DMS 273 treated with DMSO at 0.1 percent for 48 hours (cell line): ENCODE measurements at places on chromosomes 4 and X.

DNA sequence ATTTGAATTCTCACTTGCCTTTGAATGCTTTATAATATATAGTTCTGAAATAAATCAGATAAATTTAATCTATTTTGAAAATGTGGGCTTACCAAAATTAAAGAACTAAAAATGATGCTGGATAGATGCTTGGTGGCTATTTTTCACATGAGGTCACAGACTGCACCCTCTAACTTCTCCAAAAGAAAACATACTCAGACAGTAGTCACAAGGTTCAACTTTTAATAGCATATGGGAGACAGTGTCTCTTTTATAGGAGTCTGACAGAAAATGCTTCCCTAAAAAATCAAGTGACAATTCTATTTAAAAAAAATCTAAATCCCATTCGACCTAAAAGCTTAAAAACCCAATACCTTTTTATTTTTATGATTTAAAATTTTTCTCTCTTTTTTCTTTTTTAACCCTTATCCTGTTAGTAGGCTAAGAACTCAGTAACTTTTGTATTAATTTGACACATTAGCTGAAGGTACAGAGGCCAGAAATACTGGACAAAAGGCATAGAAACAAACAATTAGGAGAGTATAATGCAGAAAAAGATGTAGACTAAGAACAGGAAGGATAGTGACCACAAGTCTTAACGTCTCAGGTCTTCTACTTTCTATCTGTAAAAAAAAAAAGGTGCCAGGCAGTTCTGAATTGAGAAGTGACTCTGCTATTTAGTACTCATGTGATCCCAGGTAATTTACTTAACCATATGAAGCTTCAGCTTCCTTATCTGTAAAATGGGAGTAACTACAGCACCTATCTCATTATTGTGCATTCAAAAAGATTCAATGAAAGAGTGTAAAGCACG, 7.6 kb downstream of the TIGD4 start:
- DNase-seq, result no peak

DNA sequence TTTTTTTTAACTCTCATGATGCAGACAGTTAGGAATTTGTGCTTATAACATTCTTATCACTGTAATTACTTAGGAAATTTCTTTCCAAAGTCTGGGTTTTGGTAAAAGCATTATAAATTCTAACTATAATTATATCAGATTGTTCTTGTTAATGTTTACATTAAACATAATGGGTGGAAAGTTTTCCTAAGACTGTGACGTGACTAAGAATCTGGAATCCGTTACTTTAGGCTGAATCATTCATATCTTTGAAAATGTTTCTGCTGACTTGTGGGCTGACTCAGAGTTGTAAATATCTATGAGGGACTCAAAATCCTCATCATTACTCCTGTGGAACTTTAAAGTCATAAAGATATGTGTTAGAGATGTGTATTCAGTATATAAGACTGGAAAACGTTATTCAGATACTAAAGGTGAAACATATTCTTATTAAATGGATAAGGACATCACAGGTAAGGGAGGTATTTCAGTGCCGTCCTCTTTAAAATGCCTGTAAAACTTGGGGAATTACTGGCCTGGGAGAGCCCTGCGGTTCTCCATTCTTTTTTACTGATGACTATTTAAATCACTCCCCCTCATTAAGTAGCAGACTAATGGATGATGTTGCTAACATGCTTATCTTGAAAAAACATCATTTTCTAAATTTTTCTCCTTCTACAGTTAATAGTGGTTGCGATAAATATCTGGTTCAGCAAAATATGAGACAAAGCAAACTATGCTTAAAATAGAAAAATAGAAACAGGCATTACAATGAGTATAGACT, 159.0 kb downstream of the DCLK2 start:
- DNase-seq, result no peak

- DNase-seq, result no peak
Measured at GRCh38 chrX:10944136-10944885, 166.8 kb upstream of the HCCS start.

DNA sequence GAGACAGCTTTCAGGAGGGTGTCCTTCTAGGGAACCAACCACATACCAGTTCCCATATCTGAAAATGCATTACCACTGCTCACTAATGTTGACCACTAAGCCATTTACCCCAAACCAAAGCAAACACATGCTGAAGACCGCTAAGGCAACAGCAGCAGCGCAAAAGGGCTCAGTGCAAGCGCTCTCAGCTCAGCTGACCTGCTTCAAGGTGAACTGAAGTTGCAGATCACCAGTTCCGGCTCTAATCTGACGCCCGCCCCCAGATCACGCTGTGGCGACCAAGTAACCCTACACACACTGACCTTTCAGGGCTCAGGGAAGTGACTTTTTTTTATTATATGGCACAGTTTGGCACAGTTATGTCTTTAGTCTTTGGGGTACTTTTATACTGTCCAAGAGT, 5.8 kb downstream of the MECP2 start:
- no peak for DNase-seq

- no peak for DNase-seq
Measured at GRCh38 chrX:38805432-38806389, 4.5 kb downstream of the MID1IP1 start.

GRCh38 chr4:128591482-128591881, 218.0 kb upstream of the JADE1 start:
- DNase-seq, result no peak
